Stimulated activated CD4-positive, alpha-beta T cell treated with anti-CD3 and anti-CD28 coated beads, Interleukin-2, amount 100 ng/mL, for 48 hours (primary cell): ENCODE measurements at places on chromosomes 16 and 17.

DNA sequence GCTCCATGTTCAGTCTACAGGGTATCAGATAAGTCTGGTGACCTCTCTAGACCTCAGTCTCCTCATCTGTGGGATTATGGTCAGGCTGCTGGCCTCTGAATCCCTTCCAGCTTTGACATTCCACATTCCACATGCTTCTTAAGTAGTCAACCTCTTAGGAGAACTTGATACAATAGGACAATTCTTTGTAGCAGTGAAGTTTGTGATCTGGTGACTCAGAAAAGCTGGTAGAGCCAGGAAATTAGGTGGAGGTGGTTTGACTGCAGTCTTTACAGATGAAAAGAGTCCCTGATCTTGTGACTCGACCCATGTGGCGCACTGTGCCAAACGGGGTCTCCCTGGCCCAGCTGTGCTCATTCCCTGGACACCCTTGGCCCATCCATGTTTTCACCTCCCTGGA is 147.8 kb downstream of the NTN1 start:
- no peak for DNase-seq

- no peak for DNase-seq
Measured at GRCh38 chr16:87306516-87306915, 10.7 kb downstream of the C16orf95 start.

GRCh38 chr17:6376931-6377361 is 58.0 kb downstream of the AIPL1 start:
- DNase-seq: no peak

DNA sequence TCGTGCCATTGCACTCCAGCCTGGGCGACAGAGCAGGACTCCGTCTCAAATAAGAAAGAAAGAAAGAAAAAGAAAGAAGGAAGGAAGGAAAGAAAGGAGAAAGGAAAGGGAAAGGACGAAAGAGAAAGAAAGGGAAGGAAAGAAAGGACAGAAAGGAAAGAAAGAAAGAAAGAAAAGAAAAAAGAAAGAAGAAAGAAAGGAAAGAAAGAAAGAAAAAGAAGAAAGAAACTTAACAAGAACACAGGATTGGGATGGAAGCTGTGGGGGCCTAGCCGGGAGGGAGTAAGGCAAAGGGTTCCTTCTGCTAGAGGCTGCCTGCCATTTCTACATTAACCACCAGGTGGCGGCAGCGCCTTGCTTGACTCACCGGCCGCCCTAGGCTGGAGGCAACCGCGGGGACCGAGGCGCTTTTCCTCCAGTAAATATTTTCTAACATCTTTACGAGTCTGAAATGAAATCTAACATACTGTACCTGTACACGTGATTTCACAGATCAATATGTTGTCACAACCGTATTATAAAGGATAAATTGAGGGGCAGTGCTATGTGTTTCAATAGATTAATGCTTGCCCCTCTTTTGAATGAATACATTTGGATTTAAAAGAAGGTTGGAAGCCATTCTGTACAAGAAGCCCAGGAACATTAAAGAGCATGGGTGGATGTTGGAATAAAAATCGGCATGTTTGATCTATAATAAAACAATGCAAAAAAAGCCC is 6.1 kb downstream of the GJD3 start:
- DNase-seq: peak; percentile 94

DNA sequence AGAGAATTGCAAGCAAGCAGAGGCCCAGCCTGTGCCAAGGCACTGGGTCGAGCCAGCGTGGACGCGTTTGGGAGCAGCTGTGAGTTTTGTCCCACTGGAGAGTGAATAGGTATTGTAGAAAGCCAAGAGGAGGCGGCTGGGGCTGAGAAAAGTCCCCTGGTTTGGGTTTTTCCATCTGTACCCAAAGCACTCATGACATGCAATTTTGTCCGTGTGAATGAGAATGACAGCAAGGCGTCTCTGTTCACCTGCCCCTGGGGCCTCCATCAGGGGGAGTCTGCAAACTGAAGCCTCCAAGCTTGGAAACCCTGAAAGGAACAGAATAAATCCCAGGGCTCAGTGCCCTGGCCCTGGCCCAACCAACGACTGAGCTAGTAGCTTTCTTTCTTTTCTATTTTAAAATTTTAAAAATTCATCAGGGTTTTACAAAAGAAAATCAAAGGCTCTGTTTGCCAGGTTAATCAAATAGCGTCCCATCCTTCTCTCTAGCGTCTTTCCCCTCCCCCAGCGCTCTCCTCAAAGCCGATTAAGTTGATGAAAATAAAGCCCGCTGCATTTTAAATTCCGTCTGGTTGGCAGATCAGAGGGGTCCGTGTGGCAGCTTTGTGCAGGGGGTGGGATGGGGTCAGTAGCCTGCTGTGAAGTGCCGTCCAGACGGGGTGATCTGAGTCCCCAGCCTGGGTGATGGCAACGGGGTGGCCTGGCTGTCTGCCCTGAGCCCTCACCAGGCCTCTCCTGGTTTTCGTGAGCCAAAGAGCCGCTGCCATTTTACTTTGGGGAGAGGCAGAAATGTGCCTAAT is 171.0 kb downstream of the KATNIP start:
- no peak for DNase-seq

- no peak for DNase-seq
Measured at GRCh38 chr17:27741971-27742575, 58.3 kb downstream of the NOS2 start.

DNA sequence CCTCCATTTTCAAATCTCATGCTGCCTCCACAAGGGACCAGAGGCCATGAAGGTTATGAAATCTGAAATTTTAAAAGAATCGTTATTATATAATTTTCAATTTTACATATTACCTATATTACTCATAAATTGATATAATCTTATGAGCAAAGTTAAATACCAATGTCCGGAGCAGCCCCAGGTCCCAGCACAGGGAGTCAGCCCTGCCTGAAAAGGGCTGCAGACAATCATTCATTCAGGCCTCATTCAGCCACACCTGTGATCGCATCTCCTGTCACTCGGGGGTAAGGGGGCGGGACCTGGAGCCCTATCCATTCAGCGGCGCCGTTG is 172.5 kb downstream of the AHSP start:
- DNase-seq: no peak

- DNase-seq: no peak
Measured at GRCh38 chr17:12794919-12795532, 5.7 kb downstream of the ARHGAP44 start.

GRCh38 chr17:80169107-80169506 is 723 bp upstream of the CARD14 start:
- DNase-seq: no peak

DNA sequence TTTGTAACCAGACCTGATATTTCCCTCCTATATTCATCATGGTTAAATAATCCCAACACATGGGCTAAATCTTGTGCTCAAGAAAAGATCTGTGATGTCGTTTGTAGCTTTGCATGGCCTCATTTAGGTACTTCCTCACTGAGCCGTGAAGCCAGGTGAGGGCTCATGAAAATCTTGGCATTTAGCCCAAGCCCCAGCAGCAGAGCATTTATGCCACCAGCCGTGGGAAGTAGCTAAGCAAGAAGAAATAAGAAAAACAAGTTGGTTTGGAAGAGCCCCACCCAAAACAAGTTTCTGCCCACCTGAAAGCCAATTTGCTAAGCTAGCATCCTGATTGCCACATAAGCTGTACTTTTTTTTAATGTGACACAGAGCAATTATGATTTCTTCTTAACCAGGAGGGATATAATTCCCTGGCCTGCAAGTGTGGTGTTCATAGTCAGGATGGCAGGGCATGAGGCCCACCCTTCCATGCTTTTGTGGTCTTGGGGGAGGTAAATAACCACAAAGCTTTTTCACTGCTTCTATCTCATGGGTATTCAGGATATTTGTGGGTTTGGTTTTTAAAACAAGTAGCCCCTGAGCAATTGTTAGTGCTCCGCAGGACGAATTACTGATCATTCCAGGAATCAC is 10.5 kb downstream of the TMIGD1 start:
- no peak for DNase-seq

DNA sequence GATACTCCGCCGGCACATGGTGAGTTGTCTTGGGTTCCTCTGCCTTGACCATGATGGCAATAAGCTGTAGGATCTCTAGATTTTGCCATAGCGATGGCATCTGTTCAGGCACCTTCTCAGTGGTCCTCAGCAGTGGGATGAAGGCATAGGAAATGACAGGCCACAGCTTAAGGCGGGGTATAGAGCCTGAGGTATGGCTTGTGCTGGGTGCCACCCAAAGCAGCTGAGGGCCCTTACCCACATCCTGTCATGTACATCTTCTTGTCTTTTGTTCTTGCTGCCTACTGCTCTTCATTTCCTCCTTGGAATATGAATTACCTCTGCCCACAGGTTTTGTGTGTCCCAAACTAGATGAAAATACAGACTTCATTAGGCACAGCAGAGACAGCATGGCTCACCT is 29.5 kb downstream of the KAT7 start:
- DNase-seq: no peak

DNA sequence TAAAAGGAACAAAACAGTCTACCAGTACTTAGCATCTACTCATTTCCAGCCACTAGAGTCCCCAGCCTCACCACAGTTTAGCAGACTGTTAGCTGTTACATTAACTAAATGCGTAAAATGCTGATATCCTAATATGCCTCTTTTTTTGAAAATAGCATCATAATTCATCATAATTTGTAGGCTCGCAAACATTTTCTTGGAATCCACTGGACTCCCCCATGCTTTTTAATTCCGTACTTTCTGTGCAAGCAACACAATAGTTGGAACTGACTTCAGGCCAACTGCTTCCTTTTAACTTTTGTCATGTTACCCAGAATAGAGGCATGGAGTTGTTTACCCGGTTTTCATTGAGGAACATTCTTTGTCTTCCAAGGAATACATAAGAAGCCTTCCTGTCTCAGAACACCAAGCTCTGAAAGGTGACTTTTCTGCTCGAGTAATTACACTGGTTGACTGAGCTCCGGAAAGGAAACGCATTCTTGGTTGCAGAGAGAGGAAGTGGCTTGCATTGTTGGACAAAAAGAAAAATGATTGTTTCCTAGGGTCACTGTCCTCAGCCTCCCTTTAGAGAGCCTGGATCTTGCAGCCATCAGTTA is 30.9 kb upstream of the SEC14L1 start:
- DNase-seq: no peak

DNA sequence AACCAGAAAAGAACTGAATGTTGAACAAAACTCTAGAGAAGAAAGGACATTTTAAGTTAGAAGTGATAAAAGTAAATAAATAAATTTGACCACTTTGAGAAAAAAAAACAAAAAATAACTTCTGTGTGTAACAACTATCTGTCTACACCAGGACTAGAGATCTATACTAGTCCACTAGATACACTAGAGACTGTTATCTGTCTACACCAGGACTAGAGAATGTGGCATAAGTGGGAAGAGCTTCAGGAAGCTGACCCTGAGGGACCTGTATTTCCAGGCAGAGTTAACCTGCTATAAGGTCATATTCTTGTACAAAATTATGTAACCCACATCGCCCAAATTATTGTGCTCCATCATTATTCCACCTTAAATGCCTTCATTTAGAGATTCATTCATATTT is 160.8 kb downstream of the SKAP1 start:
- no peak for DNase-seq

GRCh38 chr17:27457360-27457715 is 1.1 kb downstream of the KSR1 start:
- DNase-seq: no peak

DNA sequence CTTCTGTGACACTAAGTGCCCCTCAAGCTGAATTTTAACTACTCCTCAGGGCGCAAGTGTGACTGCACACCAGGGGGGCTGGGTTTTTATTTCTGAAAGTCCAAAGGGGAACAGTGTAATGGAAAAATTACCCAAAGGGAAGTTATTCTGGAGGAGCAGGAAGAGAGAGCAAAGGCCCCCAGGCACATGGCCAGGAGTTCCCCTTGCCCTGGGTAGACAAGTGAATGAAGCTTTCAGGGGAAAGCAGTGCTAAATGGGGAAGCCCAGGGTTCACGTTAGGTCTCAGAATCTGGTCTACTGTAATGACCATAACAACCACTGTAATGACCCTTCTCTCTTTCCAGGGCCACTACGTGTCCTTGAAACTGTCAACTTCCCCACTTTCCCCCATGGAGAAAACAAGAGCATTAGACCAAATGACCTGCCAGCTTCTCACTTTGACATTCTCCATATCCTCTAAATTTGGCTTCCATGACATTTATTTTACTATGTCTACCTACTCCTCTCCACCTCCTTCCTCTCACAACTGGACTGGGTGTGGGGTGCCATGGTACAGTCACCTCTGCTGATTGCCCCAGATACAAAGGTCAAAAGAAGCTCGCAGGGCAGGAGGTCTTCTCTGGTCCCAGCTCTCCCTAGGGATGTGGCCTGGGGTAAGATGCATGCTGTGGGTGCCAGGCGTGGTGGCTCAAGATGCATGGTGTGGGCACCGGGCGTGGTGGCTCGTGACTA is 34.1 kb upstream of the MMP2 start:
- no peak for DNase-seq

- no peak for DNase-seq
Measured at GRCh38 chr17:59373882-59374495, 42.5 kb downstream of the YPEL2 start.

- DNase-seq: no peak
Measured at GRCh38 chr17:17886226-17886625, 49.4 kb upstream of the SREBF1 start.

GRCh38 chr17:1146561-1147265 is 33.1 kb downstream of the ABR start:
- DNase-seq: no peak

DNA sequence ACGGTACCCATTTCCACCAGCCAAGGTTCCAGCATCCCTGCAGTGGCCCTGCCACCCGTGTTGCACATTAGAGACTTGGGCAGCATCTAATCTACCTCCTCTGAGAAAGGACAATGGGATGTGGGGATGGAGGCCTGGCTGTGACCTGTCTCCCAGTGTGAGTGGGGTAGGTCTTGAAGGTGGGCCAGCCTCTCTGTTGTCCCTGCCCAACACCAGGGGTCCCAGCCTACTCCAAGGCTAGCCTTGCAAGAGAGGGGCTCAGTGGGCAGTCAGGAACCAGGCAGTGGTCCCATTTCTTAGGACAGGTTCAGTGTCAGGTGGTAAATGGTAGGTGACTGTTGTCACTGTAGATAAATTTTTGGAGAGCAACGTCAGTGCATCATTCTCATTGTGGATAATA is 384.5 kb downstream of the SNX29 start:
- DNase-seq: no peak

- no peak for DNase-seq
Measured at GRCh38 chr17:75996665-75997590, 3.7 kb upstream of the CDK3 start.

DNA sequence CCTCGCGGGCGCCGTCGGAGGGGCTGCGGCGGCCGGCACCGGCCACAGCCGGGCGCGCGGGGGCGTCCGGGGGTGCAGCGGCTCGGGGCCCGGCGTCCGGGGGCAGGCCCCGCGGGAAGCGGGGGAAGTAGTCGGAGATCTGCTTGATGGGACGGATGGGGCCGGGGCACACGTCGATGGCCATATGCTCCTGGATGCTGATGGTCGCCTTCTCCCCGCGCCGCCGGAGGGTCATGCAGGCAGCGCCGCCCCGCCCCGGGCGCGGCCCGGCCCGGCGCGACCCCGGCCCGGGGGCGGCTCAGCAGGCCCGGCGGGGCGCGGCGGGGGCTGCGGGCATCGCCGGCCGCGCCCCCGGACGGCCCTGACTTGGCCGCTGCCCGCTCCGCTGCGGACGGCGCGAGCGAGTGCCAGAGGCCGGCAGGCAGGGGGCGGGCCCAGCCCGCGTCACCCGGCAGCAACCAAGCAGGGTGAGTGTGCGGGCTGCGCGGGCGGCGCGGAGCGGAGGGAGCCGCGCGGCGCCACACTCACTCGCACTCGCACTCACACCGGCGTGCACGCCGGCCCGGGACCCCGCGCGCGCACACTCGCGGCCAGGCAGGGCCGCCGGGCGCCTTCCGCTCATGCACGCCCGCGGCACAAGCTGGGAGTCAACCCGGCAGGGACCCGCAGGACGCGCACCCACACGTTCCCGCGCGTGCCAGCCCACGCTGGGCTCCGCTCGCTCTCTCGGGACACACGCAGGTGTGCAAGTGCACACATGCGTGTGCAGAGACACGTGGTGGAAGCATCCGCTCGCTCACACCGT is at the start of gene DOC2B:
Gene DOC2B, minus strand, starts transcription at position 406 of the 805 bp plus-strand sequence. Its CDS starts 171 bp downstream, at position 235.
- no peak for DNase-seq
